Activated naive CD8-positive, alpha-beta T cell treated with anti-CD3 and anti-CD28 coated beads, Interleukin-2, amount 50 U/mL, for 24 hours (primary cell): ENCODE measurements at places on chromosomes 12 and 14.

DNA sequence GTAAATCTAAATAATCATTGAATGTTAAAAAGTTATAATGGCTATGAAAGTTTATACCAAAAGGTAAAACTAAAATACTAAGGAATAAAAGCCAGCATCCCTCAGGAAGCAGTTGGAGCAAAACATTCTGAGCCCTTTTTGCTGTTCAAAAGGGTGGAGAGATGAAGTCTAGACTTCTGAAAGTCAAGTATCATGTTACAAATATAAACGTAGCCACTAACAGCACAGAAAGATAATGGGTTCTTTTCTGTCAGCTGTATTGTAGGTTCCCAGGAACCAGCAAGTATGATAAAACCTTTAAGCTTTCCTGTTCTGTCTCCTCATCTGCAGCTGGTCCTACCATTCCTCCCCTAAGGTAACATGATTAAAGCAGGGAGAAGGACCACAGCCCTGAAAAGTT is 16.4 kb upstream of the PLD4 start:
- DNase-seq: no peak
- H3K4me3 ChIP-seq: no peak overlapping the region
- no peaks in the 10 kb centered on the region for H3K36me3 ChIP-seq
- H3K27ac ChIP-seq: no peak overlapping the region

GRCh38 chr14:54766276-54767138 is 136.1 kb downstream of the GCH1 start:
- DNase-seq: peak; percentile 38
- peaks cover 19% of the 10 kb centered on the region for H3K36me3 ChIP-seq
- H3K27me3 ChIP-seq: peaks cover 5% of the 10 kb centered on the region
- H3K4me1 ChIP-seq: peaks cover 60% of the 10 kb centered on the region
- peak overlapping the region; percentile 46 for H3K4me3 ChIP-seq

- H3K27ac ChIP-seq: no peak overlapping the region
- DNase-seq: no peak
- no peak overlapping the region for H3K4me3 ChIP-seq
- peaks cover under 1% of the 10 kb centered on the region for H3K36me3 ChIP-seq
- H3K27me3 ChIP-seq: no peaks in the 10 kb centered on the region
Observed at GRCh38 chr12:29164477-29165393, 15.7 kb downstream of the FAR2 start.

GRCh38 chr12:80317899-80318298 is 126.1 kb upstream of the PTPRQ start:
- H3K36me3 ChIP-seq: no peaks in the 10 kb centered on the region
- no peak for DNase-seq
- no peaks in the 10 kb centered on the region for H3K27me3 ChIP-seq
- no peak overlapping the region for H3K4me3 ChIP-seq

DNA sequence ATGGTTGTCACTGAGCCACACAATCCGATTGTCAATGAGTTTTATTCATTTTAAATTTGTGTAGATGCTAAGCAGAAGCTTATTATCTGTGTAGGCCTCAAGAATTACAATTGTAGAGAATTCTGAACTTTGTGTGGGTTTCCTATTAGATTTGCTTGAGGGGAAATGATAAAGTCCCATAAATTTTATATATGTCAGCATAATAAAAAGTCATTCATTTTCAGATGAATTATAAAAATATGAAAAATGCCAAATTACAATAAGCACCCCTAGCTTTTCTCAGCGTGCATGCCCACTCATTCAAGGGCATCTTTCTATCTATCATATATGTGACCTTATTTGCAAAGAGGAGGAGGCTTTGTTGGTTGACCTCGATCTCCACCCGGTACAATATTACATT is 1041.1 kb upstream of the FOXG1 start:
- no peak for DNase-seq
- H3K27me3 ChIP-seq: no peaks in the 10 kb centered on the region
- H3K36me3 ChIP-seq: no peaks in the 10 kb centered on the region

GRCh38 chr12:56787498-56787897 is 24.4 kb downstream of the HSD17B6 start:
- no peaks in the 10 kb centered on the region for H3K36me3 ChIP-seq
- H3K27me3 ChIP-seq: no peaks in the 10 kb centered on the region
- DNase-seq: no peak
- H3K27ac ChIP-seq: no peak overlapping the region
- H3K4me3 ChIP-seq: no peak overlapping the region

DNA sequence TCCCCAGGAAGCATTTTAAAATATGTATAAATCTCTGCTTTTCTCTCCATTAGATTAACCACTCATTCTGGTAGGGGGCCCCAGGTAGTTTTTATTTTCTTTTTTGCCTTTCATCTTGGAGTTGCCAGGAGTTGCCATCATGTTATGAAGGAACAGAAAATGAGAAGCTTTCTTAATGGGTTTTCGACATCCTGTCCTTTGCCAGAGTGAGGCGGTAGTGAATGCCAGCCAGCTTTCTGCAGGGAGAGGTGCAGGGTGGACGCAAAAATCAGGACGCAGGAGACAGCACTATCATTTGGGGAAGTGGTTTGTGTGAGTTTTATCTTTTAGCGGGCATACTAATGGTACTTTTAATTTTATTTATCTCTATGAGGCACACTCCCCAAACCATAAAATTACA is 1.7 kb downstream of the RASSF8 start:
- H3K27me3 ChIP-seq: peaks cover 60% of the 10 kb centered on the region
- peak overlapping the region; percentile 51 for H3K4me3 ChIP-seq
- H3K4me1 ChIP-seq: peaks cover 18% of the 10 kb centered on the region
- DNase-seq: no peak
- no peak overlapping the region for H3K27ac ChIP-seq
